ENCODE measurements at places on chromosomes 2 and 18.

- no peak for DNase-seq
Observed at GRCh38 chr2:11858883-11859282, 112.5 kb downstream of the LPIN1 start.

GRCh38 chr2:138107288-138107687 is 143.0 kb downstream of the HNMT start:
- no peak for DNase-seq

DNA sequence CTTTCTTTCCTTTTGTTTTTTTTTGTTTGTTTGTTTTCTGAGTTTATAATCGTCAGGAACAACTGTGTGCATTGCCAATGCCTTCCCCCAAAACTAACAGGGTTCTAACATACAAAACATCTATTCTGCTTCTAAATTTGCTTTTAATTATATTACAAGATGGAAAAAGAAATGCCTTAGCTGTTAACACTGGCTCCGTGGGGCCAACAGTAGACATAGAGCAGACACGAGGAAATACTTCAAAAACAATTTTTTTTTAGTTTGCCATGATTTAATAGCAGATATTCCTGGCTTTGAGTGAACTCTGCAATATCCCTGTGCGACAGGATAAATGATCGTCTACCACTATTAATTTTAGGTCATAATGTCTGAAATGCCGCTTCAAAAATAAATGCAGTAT is 153.3 kb upstream of the HNRNPA3 start:
- no peak for DNase-seq

GRCh38 chr2:204199357-204199756 is 262.8 kb downstream of the ICOS start:
- no peak for DNase-seq

DNA sequence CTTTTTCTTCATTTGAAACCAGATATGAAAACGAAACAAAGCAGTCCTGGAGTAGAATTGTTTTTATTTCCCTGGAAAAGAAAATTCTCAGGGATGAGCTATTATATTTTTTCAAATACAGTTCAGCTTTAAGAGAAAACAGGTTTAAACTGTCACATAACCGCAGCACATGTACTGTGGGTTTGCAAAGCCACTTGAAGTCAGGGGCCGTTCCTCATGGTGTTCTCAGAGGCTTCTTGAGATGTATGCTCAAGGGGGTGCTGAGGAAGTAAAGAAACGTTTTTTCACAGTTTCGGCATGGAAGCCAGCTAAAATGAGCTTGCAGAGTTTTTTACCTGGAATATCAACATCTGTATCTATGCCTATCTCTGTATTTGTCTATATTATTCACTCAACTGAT is 225.3 kb downstream of the MC4R start:
- DNase-seq, result no peak
